Activated CD8-positive, alpha-beta memory T cell treated with anti-CD3 and anti-CD28 coated beads for 24 hours (primary cell): ENCODE measurements at places on chromosomes 2 and 18.

DNA sequence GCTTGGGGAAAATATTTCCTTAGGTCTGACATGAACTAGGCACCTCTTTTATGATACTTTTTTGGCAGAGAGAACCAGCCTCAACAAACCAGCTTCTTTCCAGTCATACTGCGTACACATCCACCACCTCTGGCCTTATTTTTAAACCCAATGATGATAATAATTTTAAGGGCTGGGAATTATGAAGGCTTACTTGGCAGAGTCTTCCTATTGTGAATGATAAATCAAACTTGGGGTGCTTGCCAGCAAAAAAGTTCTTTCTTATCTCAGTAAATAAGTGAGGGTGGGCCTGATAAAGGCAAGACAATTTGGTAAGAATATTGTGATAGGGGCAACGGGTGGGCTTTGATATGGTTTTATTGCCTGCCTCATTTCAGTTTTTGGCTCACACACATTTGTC, 1230.2 kb upstream of the ZEB2 start:
- DNase-seq: no peak

- DNase-seq: no peak
These were observed 35.9 kb downstream of the KCNF1 start for GRCh38 chr2:10947446-10948187.

DNA sequence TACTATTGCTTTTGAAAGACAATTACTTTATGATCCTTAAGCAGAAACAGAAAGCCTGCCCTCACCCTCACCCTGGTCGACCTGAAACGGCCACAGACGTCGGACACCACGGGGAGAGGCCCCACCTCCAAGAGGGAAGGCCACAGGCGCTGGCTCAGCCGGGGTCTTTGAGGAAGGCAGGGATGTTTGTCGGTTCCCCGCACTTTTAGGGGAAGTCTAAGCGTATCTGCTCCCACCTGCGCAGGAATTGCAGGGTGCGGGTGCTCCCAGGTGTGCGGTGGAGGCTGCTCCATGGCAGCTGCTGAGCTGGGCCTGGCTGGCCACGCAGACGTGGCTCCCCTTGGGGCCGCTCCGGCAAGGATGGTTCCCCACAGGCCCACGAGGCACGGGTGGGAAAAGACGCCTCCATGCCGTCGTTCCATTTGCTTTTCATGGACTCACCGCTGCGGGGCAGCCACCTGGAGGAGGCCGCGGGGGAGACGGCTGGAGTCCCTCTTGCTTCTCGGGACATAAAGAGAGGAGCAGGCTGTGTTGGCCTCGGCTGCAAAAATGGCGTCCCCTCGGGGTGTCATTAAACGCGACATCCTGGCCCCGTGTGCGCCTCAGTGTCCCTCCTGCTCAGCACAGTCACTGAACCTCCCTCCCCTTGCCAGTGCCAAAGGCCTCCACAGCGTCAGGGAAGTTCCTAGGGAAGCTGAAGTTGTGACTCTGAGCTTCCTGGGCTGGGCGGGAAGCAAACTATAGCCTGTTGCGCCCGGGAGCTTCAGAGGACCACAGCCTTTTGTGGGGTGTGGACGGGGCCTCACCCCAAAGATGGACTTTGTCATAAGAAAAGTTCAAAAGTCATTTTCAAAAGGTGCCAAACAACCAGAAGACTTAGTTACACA, 63.4 kb downstream of the NFATC1 start:
- DNase-seq: no peak

- no peak for DNase-seq
These were observed 28.6 kb upstream of the DAPL1 start for GRCh38 chr2:158766524-158766923.

- peak; percentile 32 for DNase-seq
These were observed 162.7 kb downstream of the DYSF start for GRCh38 chr2:71615767-71616730.

DNA sequence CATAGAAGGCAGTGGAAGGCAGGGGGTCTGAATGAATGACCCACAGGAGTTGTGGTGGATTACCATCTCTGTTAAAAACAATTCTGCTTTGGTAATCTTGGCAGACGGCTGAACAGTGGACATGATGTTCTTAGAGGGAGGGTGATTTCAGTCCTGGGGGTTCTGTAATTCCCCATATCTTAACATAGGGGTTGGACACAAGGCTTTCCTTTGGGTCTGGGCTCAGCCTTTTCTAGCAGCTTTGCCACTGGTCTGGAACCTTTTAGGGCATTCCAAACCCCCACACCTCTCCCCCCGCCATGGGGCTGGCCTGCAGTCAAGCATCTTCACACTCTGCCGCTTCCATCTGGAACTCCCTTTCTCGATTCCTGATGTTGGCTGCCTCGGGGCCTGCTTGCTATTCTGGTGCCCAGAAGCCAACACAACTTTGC, 50.3 kb downstream of the RPL37A start:
- no peak for DNase-seq

- DNase-seq: no peak
These were observed 5.1 kb downstream of the FECH start for GRCh38 chr18:57581301-57581934.

DNA sequence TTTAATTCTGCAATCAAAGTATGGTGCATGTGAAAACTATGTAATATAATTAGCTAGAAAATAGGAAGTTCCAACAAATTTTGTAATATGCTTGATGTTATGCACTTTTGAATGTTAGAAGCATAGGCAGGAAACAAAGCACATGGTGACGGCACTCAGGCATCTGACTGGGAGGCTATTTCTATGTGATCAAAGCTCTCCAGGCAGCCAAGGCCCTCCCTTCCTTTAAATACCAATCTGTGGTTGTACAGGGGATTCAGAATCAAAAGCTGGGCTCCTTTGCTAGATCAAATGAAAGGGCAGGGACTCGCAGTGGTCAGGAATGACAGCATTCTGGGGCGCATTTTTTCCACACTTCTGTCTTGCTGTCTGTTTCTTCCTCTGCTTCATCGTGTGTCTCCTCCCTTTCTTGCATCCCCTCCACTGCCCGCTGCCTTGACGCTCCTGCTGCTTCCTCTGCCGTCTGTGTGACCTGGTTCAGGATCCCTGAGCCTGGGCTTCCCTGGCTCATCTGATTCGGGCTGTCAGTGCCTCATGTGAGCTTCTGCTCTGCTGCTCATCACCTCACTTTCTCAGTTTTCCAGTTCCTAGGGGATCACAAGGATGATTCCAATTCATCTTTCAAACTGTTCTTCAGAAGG, 30.9 kb downstream of the TMEM182 start:
- no peak for DNase-seq
